Muscle of leg (tissue), 16 donors: ENCODE measurements at places on chromosomes 5 and 9. TPM values are rescaled to one million over a fixed set of nuclear protein-coding genes. Genes with fewer than 3 reads are reported as not detected.
A peak's percentile ranks its signal among the peaks of the same experiment; 100 is the strongest.

DNA sequence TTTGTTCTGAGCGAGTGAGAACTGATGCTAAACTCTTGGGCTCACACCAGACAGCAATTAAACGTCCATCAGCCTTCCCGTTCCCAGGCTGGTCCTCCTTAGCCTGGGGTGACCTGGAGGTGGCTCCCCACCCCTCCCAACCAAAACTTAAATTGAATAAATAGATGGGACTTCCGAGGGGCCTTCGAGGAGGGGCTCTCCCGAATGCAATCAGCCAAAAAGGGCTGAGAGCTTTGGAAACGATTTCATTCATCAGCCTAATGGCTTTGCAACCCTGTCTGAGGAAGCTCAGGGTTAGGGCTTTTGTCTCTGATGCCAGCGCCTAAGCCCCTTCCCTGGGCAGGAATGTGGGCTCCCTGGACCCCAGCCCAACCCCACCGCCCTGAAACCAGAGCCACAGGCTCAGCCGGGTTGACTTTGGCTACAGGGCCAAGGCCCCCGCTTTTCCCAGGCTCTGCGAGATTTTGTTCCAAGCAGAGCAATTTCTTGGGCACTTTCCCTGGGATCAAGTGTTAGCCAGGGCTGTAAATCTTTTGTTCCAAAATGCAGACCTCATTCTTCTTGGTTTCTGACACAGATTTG is 29.2 kb downstream of the LHX3 start:
- DNase-seq, result peak; percentile 46

- DNase-seq, result no peak
Observed at GRCh38 chr5:96742538-96742937, 65.2 kb downstream of the ERAP1 start.

DNA sequence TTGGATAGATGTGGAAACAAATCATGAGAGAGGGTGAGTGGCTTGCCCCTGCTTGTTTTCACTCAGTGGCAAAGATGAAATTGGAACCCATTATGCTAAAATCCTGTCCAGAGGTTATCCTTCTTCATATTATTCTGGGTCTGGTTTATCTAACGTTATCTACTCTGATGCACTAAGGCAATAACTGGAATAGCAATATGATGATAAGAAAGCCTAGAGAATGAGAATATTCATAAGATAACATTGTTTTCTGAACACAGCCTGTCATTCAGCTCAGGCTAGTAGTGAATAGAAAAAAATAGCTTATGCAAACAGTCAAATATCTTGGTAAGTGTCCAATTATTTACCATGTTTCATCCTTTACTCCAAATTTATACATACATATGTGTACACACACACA is 132.0 kb upstream of the C6 start:
- no peak for DNase-seq

GRCh38 chr9:131880833-131881583 is 141.1 kb upstream of the RAPGEF1 start:
- DNase-seq, result no peak

DNA sequence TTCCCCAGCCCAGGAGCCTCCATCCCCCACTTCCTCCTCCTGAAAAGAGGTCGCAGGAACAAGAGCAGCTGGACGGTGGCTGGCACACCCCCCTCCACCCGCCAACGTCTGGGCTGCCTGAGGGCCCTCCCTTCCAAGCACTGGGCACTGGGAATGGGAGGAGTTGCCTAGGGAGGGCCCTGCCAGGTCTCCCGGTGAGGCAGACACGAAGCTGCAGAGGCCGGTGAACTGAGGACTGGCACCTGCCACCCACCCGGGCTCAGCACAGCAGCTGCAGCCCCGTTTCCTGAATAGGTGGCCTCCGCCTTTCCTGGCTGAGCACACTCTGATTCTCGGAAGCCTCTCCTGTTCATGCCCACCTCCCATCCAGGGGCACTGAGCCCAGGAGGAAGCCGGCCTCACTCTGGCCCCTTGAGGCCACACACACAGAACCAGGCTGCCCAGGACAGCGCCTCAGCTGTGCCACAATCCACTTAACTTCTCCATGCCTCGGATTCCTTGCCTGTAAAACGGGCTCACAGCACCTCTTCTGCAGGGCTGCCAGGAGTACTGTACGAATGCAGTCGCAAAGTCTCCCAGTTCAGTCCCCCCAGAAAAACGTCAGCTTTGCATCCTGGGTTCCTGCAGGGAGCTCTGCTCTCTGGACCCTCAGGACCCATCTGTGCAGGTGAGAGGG is 1.3 kb downstream of the NPDC1 start:
- DNase-seq, result no peak

GRCh38 chr9:136690104-136690805 is 3.0 kb upstream of the AGPAT2 start:
- DNase-seq, result peak; percentile 71

GRCh38 chr5:143495110-143495509 is 91.6 kb upstream of the NR3C1 start:
- DNase-seq, result no peak

- DNase-seq, result no peak
Observed at GRCh38 chr9:69933445-69933844, 110.2 kb upstream of the MAMDC2 start.

GRCh38 chr5:55313870-55314617 is 6.3 kb downstream of the MTREX start:
- no peak for DNase-seq

- no peak for DNase-seq
Observed at GRCh38 chr5:72388646-72389045, 68.5 kb downstream of the PTCD2 start.

DNA sequence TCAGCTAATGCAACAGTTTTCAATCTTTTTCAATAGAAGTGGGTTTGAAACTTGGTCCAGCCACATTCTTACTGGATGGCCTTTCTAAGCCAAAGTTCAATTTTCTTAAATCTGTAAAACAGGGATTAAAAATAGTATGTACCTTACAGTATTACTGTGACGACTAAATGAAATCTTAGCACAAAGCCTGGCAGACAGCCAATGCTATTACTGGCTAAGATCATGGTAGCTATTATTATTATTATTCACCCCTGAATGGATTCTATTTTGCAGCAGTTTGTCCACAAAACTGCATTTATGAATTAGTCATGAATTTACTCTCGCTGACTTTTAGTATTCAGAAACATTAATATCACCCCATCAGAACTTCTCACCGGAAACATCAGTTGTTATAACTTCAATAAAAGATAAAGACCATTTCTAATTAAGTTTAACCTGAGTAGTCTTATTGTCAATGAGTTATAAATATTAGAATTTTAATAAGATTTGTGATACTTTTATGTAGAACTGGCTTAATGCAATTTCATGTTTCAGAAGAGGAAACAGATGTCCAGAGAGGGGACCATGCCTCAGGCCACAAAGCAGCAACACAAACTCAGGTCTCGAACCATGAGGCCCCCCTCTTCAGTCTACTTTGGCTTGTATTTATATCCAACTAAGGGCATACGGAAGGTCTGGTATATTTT is 468.2 kb downstream of the ARHGEF28 start:
- DNase-seq, result peak; percentile 49

- no peak for DNase-seq
Observed at GRCh38 chr5:109611505-109611904, 78.2 kb upstream of the MAN2A1 start.

DNA sequence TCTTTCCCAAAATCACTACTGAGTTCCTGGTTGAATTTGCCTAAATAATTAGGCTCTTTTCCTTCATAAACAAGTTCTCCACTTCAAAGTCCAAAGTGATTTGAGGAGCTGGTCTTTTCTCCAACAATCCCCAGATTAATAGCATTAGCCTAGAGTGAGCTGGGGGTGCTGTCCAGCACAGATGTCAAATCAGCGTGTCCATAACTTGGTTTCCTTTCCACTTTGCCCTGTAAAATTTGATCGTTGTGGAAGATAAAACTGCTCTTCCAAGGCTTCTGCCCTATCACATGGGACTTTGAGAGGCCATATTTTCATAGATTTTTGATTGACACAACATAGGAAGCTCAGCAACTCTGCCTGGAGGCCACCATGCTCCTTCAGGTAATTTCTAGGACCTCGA is 134.7 kb upstream of the RORB start:
- no peak for DNase-seq

- DNase-seq, result peak; percentile 78
Observed at GRCh38 chr5:31983851-31984250, 190.3 kb downstream of the GOLPH3 start.

- no peak for DNase-seq
Observed at GRCh38 chr9:132935026-132935425, 9.4 kb downstream of the TSC1 start.

- no peak for DNase-seq
Observed at GRCh38 chr9:127724012-127724411, 8.1 kb downstream of the TTC16 start.

DNA sequence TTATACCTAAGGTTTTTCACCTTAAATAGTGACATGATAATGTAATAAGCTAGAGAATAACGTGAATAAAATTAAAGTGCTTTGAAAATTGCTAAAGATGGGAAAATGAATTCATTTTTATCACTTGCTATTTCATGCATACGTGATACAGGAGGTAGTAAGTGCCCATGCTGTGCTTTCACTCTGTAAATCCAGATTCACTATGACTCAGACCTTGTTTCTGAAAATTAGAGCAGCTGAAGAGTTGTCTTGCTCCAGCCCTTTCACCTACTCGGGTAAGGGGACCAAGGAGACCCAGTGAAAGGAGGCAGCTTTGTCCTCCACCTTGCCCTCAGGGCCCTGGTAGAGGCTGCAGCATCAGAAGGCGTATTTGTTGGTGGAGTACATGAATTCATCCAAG is 87.9 kb downstream of the ANKH start:
- DNase-seq, result no peak

GRCh38 chr9:107819772-107820565 is 330.4 kb upstream of the KLF4 start:
- DNase-seq, result peak; percentile 14

GRCh38 chr5:170720984-170721383 is 62.5 kb upstream of the GABRP start:
- no peak for DNase-seq

- peak; percentile 50 for DNase-seq
Observed at GRCh38 chr5:124963236-124963919, 216.9 kb upstream of the ZNF608 start.

GRCh38 chr5:33231214-33231710 is 209.5 kb upstream of the TARS1 start:
- no peak for DNase-seq

The EGFLAM gene
- total RNA-seq, result 38.0 TPM

The LTC4S gene
- total RNA-seq, result 2.3 TPM

The GCNT1 gene
- 3.2 TPM for total RNA-seq

The ANXA2R gene
- total RNA-seq, result 1.2 TPM

The IL5 gene
- total RNA-seq, result not detected

The SPACA9 gene
- 1.9 TPM for total RNA-seq

The FAM169A gene
- total RNA-seq, result 0.62 TPM
